GDM1 (cell line): ENCODE measurements at places on chromosomes 13 and 19.

DNA sequence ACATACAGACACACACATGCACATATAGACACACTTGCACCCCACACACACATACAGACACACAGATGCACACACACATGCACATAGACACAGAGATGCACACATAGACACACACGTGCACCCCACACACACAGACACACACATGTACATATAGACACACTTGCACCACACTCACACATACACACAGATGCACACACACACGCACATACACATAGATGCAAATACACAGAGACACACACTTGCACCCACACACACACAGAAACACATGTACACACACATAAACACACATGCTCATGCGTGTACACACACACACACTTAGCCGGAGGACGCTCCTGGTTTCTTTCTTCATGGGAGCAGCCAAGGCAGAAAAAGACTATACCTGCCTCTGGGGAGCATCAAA is 10.0 kb downstream of the COL4A2 start:
- no peak for DNase-seq

DNA sequence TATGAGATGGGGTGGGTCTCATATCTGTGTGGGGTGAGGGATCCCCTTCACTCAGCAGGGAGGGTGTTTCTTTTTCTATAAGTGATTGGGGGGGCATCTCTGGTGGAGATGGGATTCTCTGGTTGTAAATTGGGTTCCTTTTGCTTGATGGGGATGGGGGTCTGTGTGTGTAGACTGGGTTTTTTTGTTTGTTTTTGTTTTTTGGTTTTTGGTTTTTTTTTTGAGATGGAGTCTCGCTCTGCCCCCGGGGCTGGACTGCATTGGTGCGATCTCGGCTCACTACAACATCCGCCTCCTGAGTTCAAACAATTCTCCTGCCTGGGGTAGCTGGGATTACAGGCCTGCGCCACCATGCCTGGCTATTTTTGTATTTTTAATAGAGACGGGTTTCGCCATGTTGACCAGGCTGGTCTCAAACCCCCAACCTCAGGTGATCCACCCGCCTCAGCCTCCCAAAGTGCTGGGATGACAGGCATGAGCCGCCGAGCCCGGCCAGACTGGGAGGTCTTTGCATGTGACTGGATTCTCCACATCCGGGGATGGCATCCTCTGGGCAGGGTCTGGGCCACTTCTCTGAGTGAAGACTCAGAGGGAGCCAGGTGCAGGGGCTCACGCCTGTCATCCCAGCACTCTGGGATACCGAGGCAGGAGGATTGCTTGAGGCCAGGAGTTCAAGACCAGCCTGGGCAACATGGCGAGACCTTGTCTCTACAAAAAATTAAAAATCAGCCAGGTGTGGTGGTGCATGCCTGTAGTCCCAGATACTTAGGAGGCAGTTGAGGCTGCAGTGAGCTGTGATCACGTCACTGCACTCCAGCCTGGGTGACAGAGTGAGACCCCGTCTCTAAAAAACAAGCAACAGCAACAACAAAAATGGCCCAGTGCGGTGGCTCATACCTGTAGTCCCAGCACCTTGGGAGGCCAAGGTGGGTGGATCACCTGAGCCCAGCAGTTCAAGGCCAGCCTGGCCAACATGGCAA is 799 bp downstream of the MYBPC2 start:
- no peak for DNase-seq

- DNase-seq: no peak
Measured at GRCh38 chr13:30971575-30971974, 39.1 kb downstream of the TEX26 start.

GRCh38 chr13:32153056-32153455 is 121.5 kb downstream of the FRY start:
- no peak for DNase-seq

- DNase-seq: no peak
Measured at GRCh38 chr13:53240401-53241025, 211.9 kb downstream of the OLFM4 start.

DNA sequence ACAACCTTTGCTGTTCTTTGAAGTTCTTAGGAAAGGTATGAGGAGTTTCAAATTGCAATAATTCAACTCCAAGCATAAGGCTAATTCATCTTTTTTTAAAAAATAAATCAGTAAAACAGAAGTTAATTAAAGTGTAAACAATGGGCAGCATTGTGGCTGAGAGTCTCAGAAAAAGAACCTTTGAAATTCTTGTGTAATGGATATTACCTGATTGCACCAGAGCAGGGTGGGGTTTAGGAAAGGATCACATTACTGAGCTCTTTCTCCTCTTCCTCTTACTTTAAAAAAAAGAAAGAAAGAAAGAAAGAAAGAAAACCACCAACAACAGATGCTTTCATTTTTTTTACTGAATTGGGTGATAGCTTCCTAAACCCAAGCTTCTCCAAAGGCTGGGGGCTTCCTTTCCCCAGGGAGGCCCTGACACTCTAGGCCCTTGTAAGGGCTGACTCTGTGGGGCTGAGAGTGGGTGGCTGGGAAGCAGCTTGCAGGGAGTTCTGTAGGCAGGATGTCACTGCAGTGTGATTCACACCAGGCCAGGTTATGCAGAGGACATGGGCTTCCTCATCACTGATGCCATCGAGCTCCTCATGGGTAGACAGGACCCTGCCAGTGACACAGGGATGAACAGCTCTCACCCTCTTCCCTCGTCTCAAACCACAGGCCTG is 564.5 kb downstream of the FGF9 start:
- no peak for DNase-seq

GRCh38 chr13:85197431-85197830 is 601.8 kb downstream of the SLITRK6 start:
- DNase-seq: no peak

- DNase-seq: peak; percentile 62
Measured at GRCh38 chr19:47445937-47446402, 25.7 kb downstream of the SLC8A2 start.

GRCh38 chr13:97967948-97968347 is 14.5 kb downstream of the IPO5 start:
- no peak for DNase-seq

DNA sequence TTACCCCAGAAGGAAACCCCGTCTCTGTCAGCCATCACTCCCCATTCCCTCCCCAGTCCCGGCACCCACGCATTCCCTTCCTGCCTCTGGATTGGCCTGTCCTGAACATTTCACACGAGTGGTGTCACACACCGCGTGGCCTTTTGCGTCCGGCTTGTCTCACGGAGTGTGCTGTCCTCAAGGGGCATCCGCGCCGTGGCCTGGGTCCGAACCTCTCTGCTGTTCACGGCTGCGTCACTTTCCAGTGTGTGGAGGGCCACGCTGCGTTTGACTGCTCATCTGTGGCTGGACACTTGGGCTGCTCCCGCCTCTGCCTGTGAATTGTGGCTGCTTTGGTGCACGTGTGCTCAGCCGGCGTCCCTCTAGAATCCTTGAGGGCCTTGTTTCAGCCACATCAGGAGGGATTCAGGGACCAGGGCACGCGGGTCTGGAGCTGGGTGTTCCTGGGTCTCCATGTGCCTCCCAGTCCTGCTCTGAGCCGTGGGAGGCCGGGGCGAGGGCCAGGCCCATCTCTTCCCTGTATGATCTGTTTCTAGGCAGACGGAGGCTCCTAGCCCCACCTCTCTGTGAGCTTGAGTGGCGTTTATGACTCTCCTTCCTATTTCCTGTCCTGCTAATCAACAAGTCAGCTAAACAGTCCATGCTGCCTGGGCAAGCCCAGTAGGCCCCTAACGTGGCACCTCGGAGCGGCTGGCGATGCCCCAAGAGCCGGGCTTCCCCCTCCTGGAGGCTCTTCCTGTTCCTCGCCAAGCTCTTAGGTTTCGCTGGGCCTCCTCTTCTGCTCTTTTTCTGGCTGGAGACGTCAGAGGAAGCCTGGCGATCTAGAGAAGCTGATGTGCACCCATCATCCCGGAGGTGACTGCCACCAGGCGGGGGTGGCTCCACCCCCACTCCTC is 8.1 kb downstream of the STK11 start:
- DNase-seq: peak; percentile 82

GRCh38 chr19:20776083-20777076 is at the start of gene ZNF66:
Gene ZNF66, plus strand, starts transcription at chr19:20776304. Its CDS starts 144 bp downstream, at chr19:20776448.
- peak; percentile 94 for DNase-seq

DNA sequence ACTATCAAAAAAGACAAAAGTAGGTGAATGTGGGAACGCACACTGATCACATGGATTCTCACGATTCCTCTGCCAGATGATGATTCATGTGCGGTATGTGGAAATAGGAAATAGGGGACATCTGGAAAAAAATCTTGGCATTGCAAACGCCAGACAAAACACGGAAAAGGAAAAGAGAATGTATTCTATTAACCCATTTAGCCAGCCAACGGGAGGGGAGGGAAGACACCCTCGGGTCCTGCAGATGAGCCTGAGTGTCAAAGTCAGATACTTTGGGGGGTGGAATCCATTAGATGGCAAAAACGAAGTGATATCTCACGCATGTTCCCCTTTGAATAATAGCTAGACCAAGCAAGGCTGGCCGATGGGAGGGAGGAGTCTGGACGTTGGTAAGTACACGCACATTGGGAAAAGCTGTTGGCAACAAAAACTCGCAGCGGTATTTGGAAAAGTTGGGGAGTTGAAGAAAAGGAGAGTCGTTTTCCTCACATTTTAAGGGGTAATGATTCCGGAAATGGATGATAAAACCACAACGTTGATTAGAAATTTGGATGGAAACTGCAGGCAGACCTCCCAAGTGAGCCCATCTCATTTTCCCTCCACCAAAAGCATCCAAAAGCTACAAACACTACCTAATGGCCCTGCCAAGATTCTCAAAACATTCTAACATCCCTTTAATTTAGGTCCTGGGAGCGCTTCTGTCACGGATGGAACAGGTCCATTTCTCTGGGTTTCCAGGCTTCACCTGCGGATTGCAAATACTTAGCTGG is 73.6 kb downstream of the COL4A1 start:
- no peak for DNase-seq

DNA sequence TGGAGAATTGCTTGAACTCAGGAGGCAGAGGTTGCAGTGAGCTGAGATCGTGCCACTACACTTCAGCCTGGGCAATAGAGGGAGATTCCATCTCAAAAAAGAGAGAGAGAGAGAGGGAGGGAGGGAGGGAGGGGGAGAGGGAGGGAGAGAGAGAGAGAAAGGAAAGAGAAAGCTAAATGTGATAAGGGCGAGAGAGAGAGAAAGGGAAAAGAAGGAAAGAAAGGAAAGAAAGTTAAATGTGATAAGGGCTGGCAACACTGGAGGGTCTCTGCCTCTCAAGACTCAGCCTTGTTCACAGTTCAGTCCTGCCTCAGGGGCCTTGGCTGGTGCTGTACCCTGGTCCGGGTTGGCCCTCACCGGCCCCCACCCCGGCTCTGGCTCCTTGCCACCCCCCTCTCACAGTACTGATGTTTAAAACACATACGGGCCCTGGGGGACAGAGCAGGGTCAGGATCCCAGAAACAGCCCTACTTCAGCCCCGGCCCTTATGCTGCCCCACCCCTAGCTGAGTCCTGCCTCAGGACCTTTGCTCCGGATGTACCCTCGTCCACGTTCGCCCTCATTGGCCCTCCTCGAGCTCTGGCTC is 3.5 kb downstream of the MAP1S start:
- no peak for DNase-seq

GRCh38 chr13:98556968-98557631 is 19.8 kb downstream of the STK24 start:
- DNase-seq: no peak

DNA sequence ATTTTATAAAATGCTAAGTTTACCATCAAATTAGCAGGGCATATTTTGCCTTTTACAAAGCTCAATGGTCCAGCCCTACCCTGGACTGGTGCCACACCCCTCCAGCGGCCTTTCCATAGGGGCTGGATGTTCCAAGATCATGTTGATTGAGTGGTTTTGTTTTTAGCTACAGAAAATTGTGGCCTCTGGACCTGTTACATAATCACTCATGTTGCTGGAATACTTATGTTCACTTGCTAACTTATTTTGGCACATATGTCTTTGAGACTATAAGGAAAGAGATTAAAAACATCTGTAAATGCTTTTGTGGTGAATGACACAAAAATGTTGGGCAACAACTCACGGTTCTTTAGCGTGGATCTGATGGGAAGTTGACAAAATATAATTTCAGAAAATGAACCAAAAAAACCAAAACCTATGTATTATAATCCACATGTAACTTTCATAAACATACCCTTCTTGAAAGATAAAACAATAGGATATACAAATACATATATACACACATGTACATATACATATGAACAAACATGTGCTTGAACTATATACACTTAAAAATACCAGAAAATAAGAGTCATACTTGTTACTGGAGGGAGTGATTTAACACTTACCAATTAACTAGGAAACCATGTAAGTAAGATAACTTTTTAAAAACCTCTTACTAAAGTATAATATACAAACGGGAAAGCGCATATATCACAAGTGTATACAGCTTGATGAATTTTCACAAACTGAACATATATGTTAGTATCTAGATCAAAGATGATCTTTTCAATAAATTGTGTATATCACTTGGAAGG is 46.6 kb upstream of the SLC15A1 start:
- no peak for DNase-seq

GRCh38 chr19:19021115-19021514 is 12.2 kb downstream of the SUGP2 start:
- DNase-seq: no peak

DNA sequence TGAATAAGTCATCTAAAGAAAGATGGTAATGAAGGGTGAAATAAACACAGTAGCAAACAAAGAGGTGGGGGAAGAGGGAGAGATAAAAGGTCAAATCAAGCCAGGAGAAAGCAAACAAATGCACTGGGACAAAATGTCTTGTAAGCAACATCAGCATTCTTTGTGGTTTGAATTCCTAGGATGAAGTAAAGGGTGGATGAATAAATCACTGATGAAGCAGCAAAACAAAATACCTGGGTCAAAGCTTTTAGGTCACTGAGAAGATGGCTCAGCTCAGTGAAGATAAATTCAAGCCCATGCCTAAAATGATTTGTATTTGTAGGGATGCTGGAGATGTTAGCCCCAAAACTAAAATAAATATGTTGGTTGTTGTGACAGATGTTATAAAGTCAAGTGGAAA is 86.5 kb upstream of the FBXL3 start:
- no peak for DNase-seq

GRCh38 chr13:44243198-44243857 is 130.3 kb upstream of the SERP2 start:
- DNase-seq: peak; percentile 97

- no peak for DNase-seq
Measured at GRCh38 chr13:25783076-25783475, 268.7 kb downstream of the SHISA2 start.

DNA sequence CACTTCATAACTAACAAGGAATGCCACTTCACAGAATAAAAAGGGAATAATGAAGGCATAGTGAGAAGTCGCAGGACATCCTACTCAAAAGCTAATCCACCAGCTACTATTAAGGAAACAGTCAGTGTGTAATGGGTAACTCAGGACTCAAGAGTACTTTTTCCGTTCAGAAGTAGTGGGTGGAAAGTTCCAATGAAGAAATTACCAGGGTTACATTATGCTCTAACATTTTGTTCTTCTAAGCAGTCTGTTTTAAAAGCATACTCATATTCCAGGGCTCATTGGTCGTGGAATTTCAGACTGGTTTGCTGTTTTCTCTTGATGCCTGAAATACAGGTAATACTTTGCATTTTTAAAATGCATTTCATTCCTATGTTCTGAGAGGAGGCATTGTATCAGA is 222.4 kb upstream of the IRS2 start:
- DNase-seq: no peak

- DNase-seq: no peak
Measured at GRCh38 chr13:113964251-113964995, 9.5 kb downstream of the C13orf46 start.
